Suppressor macrophage treated with lipopolysaccharide for 4 hours (primary cell): ENCODE measurements at places on chromosomes 6 and 20.
A peak's percentile ranks its signal among the peaks of the same experiment; 100 is the strongest.

DNA sequence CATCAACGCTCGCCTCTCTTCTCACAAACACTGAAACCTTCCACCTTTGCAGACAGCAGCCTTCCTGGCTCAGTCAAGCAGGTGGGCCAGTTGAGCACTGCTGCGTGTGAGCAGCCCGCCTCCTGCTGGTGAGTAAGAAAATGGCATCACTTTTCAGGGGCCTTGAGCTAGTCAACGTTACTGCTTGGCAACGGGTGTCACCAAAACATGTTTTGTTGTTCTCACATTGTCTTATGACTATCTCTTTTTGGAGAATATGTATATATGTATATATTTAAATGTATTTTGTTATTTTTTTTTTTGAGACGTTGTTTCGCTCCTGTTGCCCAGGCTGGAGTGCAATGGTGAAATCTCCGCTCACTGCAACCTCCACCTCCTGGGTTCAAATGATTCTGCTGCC, 97.0 kb upstream of the AGPAT4 start:
- DNase-seq, result peak; percentile 66

GRCh38 chr20:61426352-61426751, 174.3 kb downstream of the CDH4 start:
- no peak for DNase-seq

- no peak for DNase-seq
Measured at GRCh38 chr6:43275801-43276576, 22.1 kb upstream of the SLC22A7 start.

DNA sequence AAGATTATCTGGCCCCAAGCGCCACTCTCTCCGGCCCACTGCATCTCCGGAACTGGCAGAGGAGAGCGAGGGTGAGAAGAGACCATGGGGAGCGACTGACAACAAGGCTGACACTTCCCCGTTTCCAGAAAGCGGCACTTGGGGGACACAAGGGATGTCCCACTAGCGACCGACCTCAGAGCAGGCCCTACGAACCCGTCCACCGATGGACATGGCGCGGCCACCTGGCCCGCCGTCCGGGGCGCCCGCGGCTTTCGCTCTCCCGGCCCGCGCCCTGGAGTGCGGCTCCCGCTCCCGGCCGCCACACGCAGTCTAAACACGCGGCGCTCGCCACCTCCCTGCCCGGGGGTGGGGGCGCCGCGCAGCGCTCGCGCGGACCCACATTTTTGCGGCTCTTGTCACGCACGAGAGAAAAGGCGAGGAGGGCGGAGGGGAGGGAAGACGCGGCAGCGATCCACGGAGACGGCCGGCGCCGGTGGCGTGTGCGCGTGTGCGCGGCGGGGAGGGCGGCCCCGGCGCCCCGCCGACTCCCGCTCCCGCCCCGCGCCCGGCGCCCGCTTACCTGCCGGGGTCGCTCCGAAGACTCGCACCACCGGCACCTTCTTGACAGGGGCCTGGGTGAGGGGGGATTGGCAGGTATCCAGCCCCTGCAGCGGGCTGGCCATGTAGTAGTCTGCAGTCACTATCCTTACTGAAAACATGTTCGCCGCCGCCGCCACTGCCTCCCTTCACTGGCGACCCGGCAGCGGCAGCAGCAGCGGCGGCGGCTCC, 645 bp downstream of the REV3L start:
- peak; percentile 48 for DNase-seq

- DNase-seq, result peak; percentile 72
Measured at GRCh38 chr6:11598687-11599086, 61.1 kb downstream of the TMEM170B start.

- DNase-seq, result no peak
Measured at GRCh38 chr6:98047164-98047563, 764.1 kb upstream of the MMS22L start.

DNA sequence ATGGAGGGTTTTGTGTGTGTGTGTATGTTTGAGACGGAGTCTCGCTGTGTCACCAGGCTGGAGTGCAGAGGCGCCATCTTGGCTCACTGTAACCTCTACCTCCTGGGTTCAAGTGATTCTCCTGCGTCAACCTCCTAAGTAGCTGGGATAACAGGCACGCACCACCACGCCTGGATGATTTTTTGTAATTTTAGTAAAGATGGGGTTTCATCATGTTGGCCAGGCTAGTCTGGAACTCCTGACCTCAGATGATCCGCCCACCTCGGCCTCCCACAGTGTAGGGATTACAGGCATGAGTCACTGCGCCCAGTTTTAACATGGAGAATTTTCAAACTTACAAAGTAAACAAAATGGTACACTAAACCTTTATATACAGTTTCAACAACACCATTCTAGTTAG, 22.8 kb downstream of the AMD1 start:
- DNase-seq, result no peak

DNA sequence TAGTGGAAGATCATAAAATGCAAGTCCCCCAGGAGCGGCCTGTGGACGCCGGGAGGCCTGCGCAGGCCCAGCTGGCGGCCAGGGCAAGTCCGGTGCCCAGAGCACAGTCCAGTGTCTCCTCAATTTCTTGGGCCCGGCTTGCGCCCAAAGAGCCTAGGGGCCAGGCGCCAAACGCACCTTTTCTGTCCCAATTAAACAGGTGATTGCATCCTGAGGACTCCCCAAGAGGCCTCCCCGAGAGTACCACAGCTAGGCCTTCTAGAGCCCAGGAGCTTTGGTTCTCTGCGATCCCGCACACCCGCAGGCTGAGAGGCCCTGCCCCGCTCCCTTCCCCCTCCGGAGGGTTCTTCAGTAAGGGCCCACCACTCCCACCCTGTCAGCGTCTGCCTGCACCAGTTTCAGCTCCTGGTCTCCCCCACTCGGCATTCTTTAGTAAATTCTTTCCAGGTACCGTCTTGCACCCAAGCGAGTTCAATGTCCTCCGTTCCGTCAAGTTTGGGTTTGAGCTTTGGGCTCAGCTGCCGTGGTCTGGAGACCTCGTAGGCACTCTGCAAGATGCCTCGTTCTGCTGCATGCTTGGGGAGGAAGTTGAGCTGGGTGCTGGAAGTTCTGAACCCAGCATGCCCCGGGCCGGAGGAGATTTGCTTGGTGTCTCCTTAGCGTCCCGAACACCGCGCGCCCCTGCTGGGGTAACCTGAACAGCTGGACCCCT, 3.9 kb upstream of the NKX2-2 start:
- no peak for DNase-seq

DNA sequence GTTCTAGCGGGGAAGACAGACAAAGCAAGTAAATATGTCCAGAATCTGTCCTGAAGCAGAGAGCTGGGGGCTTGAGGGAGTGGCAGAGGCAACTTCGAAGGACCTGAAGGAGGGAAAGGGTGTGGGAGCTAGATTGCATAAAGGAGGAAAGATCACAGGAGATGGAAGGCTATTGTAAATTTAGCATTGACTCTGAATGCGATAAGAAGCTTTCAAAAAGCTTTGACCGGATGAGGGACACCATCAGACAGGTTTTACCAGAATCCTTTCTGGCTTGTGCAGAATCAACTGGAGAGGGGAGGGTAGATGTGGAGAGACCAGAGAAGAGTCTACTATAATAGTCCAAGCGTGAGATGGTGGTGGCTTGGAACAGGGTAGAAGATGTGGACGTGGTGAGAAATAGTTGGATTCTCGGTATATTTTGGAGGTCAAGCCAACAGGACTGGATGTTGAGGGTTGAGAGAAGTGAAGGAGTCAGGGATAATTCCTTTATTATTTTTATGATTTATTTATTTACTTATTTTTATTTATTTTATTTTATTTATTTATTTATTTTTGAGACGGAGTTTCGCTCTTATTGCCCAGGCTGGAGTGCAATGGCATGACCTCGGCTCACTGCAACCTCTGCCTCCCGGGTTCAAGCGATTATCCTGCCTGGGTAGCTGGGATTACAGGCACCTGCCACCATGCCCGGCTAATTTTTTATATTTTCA, 19.9 kb upstream of the RIPOR3 start:
- no peak for DNase-seq

GRCh38 chr6:77587963-77588362, 64.9 kb upstream of the MEI4 start:
- DNase-seq, result no peak
